ENCODE measurements at places on chromosomes 13 and 19.

DNA sequence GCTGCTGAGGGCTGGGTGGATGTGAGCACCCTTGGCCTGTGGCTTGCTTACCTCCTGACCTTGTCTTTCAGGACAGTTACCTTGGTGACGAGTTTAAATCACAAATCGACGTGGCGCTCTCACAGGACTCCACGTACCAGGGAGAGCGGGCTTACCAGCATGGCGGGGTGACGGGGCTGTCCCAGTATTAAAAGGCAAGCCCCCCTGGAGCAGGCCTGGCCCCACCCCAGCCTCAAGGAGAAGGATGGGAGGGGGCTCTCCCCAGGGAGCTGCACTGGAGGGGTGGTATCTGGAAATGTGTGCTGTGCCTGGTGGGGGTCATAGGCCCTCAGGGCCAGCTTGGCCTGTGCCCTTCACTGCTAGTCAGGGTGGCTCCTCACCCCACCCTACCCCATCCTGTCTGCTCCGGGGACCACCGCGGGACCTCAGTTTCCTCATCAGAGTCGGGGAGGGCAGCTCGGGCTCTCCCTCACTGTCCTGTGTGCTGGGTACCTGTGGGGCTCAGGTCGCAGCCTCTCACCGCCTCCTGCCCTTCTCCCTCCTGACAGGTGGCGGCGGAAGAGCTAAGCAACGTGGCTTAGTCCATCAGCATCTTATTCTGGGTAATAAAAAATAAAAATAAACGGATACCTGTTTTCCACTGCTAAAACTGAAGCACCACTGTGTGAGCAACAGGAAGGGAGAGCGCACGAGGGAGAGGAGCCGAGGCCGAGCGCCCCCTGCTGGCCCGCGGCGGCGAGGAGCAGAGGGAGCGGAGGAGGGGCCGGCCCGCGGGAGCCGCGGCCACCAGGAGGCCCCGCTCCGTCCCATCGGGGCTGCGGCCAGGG, 29.8 kb downstream of the CERS1 start:
- DNase-seq, result no peak

GRCh38 chr13:31653730-31654129, 85.6 kb upstream of the RXFP2 start:
- no peak for DNase-seq

- no peak for DNase-seq
Measured at GRCh38 chr13:66077132-66077689, 1152.9 kb downstream of the PCDH9 start.

GRCh38 chr13:48492096-48492440, 40.8 kb downstream of the RCBTB2 start:
- DNase-seq, result no peak

DNA sequence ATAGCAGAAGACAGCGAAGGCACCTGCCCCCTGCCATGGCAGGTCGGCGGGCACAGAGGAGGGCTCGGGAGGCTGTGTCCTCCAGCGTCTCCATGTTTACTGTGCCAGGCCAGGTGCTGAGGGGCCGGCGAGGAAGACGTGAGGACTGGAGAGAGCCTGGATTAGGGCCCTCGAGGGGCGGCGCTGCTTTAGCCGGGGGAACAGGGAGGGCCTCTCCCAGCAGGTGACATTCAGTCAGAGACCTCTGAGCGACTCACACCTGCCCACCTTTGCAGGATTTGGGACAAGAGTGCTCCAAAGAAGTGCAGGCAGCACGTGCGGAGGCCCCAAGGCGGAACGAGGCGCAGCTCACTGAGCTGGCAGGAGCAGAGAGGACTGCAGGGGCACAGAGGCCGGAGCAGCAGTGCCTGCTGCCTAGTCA, 17.6 kb downstream of the KDM4B start:
- no peak for DNase-seq

- no peak for DNase-seq
Measured at GRCh38 chr13:30371649-30372265, 50.5 kb upstream of the UBE2L5 start.
